ENCODE measurements at places on chromosomes 7 and 10.

- DNase-seq: no peak
These were observed 534.3 kb downstream of the PTPRN2 start for GRCh38 chr7:158053183-158053915.

- DNase-seq: no peak
These were observed 98.7 kb downstream of the MICALL2 start for GRCh38 chr7:1360521-1360971.

DNA sequence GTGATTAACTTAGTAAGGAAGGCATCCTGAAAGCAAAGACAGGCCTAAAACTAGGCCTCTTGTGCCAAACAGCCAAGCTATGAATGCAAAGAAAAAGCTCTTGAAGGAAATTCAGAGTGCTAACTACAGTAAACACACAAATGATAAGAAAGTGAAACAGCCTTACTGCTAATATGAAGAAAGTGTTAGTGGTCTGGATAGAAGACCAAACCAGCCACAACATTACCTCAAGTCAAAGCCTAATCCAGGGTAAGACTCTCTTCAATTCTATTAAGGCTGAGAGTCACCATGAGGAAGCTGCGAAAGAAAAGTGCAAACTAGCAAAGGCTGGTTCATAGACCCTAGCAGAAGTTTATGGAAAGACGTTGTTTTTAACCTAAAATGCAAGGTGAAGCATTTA, 66.0 kb downstream of the IPMK start:
- no peak for DNase-seq

GRCh38 chr7:988426-988911, 5.5 kb downstream of the CYP2W1 start:
- no peak for DNase-seq

DNA sequence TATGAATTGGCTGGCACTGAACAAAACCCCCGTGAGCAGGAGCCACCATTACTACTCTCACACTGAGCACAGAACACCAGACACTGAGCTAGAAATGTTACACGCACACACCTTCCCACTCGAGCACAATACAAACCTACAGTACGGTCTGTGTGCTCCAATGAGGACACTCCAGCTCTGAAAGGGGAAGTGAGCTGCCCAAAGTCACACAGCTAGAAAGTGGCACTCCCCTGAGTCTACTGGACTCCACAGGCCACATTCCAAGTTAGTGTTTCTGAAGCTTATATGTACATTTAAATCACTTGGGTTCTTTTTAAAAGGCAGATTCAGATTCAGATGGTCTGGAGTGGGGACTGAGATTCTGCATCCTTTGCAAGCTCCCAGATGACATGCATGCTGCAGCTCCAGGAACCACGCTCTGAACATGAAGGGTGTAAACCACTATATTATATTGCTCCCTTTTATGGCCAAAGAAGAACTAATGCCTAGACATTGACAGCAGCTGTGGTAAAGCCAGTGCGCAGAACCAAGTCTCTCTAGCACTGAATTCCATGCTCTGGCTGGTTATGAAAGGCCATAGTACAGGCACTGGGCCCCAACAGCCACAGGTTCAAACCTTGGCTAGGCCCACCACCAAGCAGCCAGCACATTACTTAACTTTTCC, 77.1 kb downstream of the FRMPD2 start:
- no peak for DNase-seq

DNA sequence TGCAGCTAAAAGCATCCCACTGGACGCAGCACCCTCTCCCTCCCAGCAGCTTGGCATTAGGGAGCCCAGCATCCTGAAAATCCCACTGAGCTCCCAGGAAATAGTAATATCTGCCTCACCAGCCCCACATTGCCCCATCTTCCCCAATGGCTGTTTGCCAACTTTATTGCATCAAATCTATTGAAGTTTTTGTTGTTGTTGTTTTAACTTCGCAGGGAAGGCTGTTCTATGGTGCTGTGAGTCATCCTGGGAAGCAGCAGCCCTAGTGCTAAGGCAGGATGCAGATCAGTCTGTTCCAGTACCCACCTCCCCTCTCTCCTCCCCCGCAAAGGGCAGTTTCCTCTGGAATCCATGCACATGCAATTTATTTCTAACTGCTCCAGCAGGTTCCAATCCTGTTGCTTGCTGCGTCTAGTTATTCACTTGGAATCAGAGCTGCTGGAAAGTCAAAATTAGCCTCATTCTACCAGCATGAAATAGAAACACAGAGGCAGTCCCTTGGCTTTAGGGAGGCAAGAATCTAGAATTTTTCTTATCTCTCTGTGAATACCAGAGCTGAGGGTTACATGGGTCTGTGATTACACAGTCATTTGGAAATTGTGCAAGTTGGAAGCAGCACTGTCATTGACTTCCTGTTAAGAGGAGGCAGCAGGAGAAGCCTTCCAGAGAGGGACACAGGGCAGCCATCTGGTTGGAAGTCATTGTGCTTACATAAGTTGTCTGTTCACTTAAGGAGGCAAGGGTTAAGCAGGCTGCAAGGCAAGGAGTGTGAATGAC, 115.9 kb upstream of the CACUL1 start:
- DNase-seq: no peak

All from stimulated activated CD8-positive, alpha-beta memory T cell treated with anti-CD3 and anti-CD28 coated beads, Interleukin-4, amount 100 ng/mL, for 1 hour (primary cell).